ENCODE measurements at places on chromosomes 13 and 19. TPM values are rescaled to one million over a fixed set of nuclear protein-coding genes. Genes with fewer than 3 reads are reported as not detected.

GRCh38 chr19:32543115-32543900 lies 37.7 kb upstream of the PDCD5 start:
- DNase-seq, result no peak

The MBD3L2 gene
- total RNA-seq, result not detected

The ZNF382 gene
- total RNA-seq, result 8.8 TPM

- DNase-seq, result peak; percentile 64
Measured at GRCh38 chr19:1028062-1028926, 1.9 kb downstream of the CNN2 start.

GRCh38 chr13:99230991-99231390 lies 27.2 kb downstream of the GPR18 start:
- no peak for DNase-seq

The KIR2DL4 gene
- total RNA-seq, result not detected

DNA sequence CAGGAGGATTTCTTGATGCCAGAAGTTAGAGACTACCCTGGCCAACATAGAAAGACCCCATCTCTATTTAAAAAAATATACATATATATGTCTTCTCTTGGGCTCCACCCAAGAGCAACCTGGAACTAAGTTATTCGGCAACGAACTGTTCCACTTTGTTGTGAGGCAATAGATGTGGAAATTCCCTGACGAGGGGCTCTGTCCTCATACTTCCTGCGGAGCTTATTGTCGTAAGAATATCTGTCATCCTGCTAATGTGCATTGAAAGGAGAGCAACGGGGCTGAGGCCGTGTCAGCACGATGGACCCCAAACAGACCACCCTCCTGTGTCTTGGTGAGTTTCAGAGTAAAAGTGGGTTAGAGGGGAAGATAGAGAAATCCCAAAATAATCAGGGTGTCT lies at the start of gene FCAR:
Gene FCAR, plus strand, starts transcription at position 246 of the 400 bp plus-strand sequence. Its CDS starts 55 bp downstream, at position 301.
- DNase-seq, result no peak

- no peak for DNase-seq
Measured at GRCh38 chr13:104408733-104409132, 1342.5 kb upstream of the SLC10A2 start.

- DNase-seq, result no peak
Measured at GRCh38 chr13:40313269-40314200, 352.9 kb downstream of the FOXO1 start.

The NCR1 gene
- not detected for total RNA-seq

GRCh38 chr13:44565881-44566280 lies 10.2 kb downstream of the TSC22D1 start:
- DNase-seq, result no peak

GRCh38 chr13:45447050-45447661 lies 17.6 kb upstream of the COG3 start:
- DNase-seq, result no peak

GRCh38 chr19:7681340-7682174 lies 924 bp downstream of the TRAPPC5 start:
- peak; percentile 75 for DNase-seq

DNA sequence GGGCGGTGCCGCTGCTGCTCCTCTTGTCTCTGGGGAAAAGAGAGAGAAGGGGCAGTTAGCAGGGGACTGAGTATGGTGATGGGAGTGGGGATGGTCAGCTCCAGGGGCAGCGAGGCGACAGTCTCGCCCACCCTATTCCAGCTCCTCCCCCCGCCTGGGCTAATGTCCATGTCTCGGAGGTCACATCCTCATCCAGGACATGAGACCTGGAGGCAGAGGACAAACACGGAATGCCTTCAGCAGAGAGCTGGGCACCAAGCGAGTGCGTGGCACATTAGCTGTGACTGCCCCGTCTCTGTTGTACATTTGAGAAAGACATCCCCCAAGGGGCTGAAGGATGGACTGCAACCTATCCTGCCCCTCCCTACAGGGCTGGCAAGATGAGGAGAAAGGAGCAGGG lies 9.1 kb downstream of the BBC3 start:
- no peak for DNase-seq

The WDR62 gene
- total RNA-seq, result 22.5 TPM

DNA sequence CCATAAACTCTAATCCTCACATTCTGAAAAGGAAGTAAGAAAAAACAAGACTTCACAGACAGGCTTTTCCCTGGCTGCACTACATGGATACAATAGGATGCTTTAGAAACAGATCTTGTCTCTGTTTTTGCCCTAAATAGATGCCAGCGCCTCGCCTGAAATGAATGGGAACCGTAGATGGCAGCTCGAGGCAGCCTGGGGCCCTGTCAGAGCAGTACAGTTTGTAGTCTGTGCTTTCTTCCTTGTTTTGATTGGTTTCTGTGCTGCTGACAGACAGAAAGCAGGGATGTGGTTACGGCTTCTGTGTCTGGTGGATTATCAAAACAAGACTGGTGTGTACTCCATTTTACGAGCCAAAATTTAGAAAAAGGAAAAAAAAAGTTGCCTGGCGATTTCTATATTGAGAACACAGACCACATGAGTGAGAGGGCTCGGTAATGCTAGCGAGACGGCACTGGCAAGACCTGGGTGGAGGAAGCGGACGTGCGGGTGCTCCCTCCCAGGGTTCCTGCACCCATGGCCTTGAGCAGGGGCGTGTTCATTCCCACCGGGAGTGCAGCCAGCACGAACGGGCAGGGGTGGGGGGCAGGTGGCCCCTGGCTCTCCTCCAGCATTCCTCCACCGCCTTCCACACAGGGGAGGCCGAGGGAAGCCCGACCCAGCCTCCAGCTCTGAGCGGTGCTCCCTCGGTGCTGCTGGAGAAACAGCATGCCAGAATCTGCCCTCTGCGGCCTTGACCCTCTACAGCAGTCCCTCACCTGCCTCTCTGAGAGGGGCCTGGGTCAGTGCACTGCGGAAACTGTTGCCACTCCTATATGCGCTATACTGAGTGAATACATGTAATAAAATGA lies 37.6 kb upstream of the C1QTNF9 start:
- peak; percentile 60 for DNase-seq

- DNase-seq, result no peak
Measured at GRCh38 chr19:1285737-1286360, at the start of gene EFNA2. TSS of gene EFNA2 (plus strand) at chr19:1285873. CDS start at chr19:1286169, 296 bp downstream.

DNA sequence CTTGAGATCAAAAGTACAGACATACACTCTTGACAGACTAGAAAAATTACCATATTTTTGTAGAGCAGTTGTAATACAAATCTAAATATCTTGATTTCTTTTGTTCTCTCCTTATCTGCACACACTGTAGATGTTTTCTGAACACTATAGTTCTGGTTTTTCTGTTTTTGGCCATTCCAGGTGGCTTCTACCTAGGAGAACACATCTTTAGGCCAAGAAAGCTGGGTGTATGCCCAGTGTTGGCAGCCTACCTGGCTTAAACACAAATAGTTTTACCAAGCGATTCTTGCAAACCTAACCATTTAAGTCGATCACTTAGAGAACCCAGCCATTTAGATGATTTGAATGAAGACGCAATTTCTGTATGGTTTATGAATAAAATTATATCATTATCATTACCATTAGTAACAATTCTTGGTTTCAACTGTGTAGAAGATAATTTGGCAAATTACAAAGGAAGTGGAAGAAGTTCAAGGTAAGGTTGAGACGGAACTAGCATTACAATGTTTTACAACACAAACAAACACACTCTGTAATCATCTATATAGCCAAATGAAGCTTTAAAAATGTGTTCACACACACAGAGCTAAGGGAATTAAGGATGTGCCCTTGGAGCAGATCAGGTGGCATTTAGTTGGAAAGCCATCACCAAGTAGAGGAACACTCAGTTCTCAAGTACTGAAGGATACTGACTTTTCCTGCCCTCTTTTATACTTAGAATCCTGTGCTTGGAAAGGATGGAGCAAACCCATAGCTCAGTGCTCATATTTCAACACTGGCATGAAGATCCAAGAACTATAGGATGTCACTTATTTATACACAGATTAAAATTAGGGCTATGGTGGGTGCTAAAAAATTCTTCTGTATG lies 36.2 kb downstream of the ERCC5 start:
- no peak for DNase-seq

- peak; percentile 8 for DNase-seq
Measured at GRCh38 chr13:106534639-106535551, 567 bp downstream of the EFNB2 start.

The DMKN gene
- total RNA-seq, result 0.27 TPM

DNA sequence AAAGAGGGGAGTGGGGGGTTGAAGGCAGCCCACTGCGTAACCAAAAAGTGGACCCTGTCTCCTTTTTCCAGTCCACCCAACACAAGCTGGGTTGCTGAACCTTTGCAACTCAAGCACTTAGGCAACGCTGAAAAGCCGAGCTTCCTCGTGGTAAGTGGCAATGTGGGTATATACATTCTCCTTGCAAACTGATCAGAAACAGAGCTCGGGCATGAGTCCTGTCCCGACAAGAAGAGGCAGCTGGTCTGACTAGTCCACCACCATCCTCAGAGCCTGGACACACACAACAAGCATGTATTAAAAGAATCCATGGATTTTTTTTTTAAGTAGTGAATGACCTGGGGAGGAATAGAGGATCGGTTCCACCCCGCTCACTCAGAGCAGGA lies 240.6 kb upstream of the ZNF507 start:
- DNase-seq, result no peak

- no peak for DNase-seq
Measured at GRCh38 chr19:13868663-13869062, 8.3 kb upstream of the NANOS3 start.

The HNRNPUL1 gene
- 283 TPM for total RNA-seq

The DCT gene
- total RNA-seq, result not detected

DNA sequence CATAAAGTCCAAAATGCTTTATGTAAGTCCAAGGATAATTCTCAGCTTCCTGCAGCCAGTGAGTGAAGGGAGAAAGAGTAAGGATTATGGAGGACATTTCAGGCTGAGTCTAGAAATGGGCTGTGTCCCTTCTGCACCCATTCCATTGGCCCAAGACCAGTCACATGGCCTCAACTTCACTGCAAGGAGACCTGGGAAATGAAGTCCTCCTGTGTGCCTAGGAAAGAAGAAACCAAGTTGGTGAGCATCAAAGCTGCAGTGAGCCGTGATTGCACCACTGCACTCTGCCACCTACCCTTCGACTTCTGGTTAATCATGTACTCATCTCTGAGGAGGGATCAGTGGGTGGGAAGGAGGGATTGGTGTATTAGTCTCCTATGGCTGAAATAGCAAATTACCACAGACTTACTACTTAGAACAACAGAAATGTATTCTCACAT lies 3.6 kb upstream of the CD37 start:
- peak; percentile 54 for DNase-seq

The HPN gene
- total RNA-seq, result 0.11 TPM

DNA sequence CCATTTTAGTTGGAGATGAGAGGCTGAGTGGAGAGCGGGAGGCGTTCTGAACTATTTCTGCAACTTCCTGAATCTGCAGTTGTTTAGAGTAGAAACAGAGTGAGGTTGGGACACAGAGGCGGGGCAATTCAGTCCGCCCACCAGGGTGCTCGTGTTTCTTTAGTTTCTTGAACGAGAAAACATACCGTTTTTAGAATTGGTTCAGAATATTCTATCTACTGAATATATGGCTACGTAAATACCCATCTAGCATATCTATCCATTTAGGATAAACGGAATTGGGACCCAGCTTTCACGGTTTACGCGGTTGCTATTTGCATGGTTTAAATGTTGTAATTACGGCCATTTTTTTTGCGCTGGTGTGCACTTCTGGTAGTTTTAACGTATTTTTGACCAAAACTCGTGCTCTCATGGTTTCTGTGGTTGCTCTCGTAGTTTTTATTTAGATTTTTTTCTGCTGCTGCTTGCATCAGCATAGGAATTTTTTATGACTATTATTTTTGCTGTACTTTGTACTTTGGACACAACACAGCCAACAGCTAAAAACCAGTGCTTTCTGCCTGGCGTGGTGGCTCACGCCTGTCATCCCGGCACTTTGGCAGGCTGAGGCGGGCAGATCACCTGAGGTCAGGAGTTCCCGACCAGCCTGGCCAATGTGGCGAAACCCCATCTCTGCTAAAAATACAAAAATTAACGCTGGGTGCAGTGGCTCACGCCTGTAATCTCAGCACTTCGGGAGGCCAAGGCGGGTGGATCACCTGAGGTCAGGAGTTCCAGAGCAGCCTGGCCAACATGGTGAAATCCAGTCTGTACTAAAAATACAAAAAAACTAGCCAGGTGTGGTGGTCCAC lies 32.7 kb downstream of the TIMM13 start:
- DNase-seq, result no peak

DNA sequence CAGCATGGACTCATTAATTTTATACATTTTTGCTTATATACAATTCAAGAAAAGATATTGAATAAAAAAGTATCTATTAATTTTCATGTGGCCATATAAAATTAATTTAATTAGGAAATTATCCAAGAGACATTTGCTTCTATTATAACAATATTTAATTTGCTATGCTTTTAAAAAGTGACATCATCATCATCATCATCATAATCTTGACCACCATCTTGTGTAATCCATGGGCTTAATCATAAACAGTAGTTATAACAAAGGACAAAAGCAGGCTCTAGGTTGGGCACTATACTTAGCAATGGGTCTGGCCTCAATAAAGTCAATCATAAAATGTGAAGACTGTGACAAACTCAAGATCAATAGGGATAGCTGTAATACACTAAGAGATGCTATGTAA lies 1031.6 kb downstream of the SLITRK1 start:
- no peak for DNase-seq

The DACH1 gene
- total RNA-seq, result not detected

DNA sequence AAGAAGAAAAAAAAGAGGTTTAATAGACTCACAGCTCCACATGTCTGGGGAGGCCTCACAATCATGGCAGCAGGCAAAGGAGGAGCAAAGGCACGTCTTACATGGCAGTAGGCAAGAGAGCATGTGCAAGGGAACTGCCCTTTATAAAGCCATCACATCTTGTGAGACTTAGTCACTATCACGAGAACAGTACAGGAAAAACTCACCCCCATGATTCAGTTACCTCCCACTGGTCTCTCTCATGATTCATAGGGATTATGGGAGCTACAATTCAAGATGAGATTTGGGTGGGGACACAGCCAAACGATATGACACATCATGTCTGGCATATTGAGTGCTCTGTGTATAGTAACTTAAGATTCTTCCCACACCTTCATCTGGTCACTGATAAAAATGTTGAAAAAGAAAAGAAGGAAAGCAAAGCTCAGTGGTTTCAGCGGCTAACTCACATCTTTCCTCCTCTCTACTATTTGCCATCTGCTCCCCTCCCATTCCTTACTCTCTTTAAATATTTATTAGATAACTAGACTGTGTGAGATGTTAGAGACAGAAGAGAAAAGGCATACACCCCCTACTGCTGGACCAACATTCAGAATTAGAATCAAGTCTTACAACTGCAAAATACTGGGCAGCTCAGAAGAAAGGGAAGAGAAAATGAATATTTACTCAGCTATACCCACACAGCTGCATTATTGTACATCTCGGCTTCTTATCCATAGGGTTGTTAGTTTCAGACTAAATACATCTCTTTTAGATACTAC lies 60.1 kb upstream of the AKAP11 start:
- DNase-seq, result no peak

The DLL3 gene
- total RNA-seq, result 1.6 TPM

The NOVA2 gene
- total RNA-seq, result not detected

DNA sequence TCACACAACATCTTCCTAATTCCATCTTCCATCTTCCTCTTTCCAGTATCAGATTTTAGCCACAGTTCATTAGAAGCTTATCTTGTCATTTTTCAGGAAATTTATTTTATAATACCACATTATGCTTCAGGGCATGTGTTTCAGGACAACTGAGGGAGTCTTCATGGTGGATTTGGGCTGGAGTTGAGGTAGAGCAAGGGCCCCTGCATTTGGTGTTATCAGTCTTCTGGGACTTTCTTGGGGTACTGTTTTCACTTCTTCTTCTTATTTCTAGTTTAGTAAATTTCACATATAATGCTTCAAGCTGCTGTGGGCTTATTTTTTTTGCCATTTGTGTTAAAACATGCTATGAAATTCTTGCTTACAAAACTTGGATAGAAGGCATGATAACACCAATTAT lies 188.7 kb downstream of the LHFPL6 start:
- DNase-seq, result no peak

The VSTM1 gene
- not detected for total RNA-seq

The MTRF1 gene
- total RNA-seq, result 19.9 TPM

Measured in activated T-helper 2 cell treated with anti-CD3 and anti-CD28 coated beads, Interferon-gamma antibody, Interleukin-2, Interleukin-4, amounts not matched to agents 10 μg/mL and 5 μg/mL and 100 μg/mL, durations not matched to agents 14 hours and 24 hours and 36 hours (primary cell).